ENCODE measurements at places on chromosomes 5 and 9.

- no peak for DNase-seq
Observed at GRCh38 chr5:6402939-6403338, 24.6 kb upstream of the MED10 start.

GRCh38 chr9:14466828-14467227, 152.9 kb upstream of the NFIB start:
- no peak for DNase-seq

- DNase-seq: no peak
Observed at GRCh38 chr5:171713152-171713551, 72.5 kb upstream of the SMIM23 start.

- no peak for DNase-seq
Observed at GRCh38 chr5:78927657-78928282, 57.3 kb downstream of the ARSB start.

- no peak for DNase-seq
Observed at GRCh38 chr9:75333624-75334023, 245.3 kb downstream of the OSTF1 start.

- no peak for DNase-seq
Observed at GRCh38 chr5:171984748-171985419, 21.6 kb downstream of the FBXW11 start.

DNA sequence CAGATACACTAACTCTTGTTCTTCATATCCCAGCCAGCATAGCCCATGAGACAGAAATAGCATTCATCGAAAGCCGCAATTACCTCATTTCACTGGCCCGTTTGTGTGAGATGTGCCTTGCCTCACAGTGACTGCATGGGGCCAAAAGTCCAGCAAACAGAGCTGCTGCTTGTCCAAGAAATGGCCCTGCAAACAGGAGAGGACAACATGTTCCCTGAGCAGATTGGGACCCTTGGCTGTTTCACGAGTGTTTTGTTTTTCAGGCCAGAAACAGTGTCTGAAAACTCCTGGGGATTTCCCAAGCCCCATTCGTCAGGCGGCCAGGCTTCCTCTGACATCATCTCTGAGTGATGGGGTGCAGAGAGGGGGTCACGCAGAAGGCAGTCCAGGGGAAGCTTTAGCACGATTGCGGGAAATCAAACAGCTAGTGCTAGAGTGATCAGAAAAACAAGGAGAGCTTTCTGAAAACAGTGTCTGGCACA, 503.6 kb upstream of the PAPPA start:
- DNase-seq: peak; percentile 33

- no peak for DNase-seq
Observed at GRCh38 chr5:1555011-1555807, 31.4 kb upstream of the LPCAT1 start.

- no peak for DNase-seq
Observed at GRCh38 chr5:85985167-85985566, 632.6 kb upstream of the COX7C start.

DNA sequence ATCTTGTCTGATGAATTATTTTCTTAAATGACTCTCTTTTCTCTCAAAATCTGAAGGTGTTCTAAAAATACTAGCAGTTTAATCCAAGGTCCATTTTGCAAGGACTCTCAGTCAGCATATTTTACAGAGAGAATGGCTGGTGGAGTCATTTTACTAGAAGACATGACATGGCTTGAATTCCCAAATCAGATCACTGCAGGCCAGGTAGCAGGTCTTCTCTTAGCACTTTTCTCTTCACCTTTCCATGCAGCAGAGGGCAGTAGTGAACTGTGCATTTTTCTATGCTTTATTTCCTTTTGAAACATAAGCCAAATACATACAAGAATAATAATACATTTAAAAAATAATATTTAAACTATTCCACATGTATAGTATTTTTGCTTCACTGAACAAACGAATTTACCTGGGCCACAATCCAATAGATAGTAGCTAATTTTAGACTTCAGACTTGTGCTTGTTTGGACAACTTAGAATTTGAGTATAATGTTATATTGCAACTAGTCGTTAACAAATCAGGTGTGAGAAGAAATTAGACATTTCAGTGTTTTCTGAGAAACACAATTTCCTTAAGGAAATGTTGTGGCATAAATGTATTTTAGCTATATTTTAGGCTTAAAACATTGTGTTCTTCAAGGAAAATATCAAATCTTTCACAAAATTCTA, 289.4 kb upstream of the DAB2 start:
- no peak for DNase-seq

DNA sequence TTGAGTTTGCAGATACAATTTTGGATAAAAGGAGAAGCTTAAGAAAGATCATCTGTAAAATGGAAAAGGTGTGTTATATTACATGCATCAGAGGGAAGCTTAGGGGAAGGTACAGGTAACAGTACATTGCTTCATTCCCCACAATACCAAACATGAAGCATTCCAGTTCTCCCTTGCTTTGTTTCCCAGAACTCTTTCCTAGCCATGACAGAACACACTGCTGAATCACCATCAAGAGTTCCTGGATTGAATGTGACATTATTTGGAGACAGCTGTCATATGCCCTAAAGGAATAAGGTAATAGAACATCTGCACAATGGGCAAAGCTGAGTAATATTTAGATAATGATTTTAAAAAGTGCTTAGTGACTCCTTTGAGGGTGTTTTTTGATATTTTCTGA, 303.5 kb upstream of the ST8SIA4 start:
- DNase-seq: no peak

- DNase-seq: no peak
Observed at GRCh38 chr9:33835625-33836260, 18.8 kb downstream of the UBE2R2 start.

GRCh38 chr9:114369216-114370130, 18.3 kb downstream of the AKNA start:
- no peak for DNase-seq

GRCh38 chr5:15966651-15967050, 212.9 kb downstream of the MARCHF11 start:
- DNase-seq: no peak

DNA sequence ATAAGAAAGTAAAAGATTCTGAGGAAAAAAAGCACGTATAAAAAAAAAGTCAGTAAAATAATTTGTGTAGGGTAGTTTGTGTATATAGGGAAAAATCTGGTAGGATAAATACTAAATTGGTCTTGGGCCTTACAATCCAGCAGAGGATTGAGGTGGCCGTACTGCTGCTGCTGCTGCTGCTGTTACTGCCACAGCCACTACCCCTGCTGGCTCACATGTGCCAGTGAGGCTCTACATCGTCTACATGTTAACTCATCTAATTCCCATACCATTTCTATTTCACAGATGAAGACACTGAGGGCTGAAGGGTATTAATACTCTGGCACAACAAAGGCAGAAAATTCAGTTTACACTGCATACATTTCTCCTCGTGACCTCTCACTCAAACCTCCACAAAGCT, 928.5 kb downstream of the TLE4 start:
- no peak for DNase-seq

DNA sequence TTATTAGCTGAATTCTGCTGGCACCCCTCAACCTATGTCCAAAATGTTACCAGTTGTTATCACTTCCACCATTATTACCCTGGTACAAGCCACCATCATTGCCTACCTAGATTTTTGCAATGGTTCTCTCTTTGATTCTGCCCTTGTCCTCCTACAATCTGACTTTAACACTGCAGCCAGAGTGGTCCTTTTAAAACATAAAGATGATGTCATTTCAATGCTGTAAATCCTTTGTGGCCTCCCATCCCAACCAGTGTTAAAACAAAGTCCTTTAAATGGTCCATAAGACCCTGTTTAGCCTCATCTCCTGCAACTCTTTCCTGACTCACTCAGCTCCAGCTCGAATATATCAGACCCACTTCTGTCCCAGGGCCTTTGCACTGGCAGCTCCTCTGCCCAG, 54.9 kb upstream of the FSTL4 start:
- no peak for DNase-seq

- no peak for DNase-seq
Observed at GRCh38 chr5:40559306-40559705, 120.4 kb upstream of the PTGER4 start.

- DNase-seq: no peak
Observed at GRCh38 chr5:157188270-157188669, 7.6 kb downstream of the ITK start.

DNA sequence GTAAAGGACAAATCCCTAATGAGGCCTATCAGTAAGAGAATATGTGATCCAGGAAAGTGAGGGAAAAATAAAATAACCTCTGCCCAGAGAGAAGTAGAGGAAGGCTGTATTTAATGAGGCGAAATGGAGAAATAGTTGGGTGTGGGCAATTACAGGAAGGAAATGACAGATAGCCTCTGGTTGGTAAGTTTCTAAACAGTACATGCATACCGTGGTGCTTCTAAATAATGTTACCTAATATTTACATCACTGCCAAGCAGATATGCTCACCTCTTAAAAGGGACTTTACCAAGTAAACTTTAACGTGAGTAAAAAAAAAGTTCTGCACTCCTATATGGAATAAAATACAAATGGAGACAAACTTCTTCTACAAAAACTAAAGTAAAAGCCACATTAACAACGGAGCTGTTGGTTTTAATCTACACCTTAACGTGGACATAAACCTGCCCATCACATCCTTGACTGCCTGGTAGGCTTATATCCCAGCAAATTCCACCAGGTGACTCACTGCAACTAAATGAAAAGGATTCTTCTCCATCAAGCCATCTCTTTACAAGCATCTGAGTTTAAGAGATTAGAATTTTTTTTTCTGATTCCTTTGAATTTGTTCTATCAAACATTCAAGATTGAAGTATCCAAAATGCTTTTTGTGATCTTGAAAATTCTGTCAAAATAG, 12.4 kb downstream of the NFIL3 start:
- DNase-seq: no peak

DNA sequence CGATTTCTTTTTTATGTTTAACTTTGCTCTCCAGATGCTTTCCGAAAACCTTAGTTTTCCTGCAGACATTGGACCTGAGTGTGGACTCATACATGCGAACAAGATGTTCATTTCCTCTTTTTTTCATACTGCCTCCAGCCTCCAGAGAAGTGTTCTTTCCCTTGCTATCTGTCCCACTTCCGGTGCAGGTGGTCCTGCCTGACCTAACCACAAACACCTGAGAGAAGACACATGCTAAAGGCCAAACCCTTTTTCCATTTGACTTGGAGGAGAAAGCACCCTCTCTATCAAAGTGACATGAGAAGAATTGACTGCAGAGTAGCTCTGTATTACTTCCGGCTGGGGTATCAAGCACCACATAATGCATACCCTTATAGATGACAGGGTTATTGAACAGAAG, 334.0 kb downstream of the ARHGEF28 start:
- no peak for DNase-seq

- DNase-seq: no peak
Observed at GRCh38 chr9:89592213-89592815, 12.5 kb upstream of the GADD45G start.

GRCh38 chr5:39570403-39571027, 145.7 kb upstream of the DAB2 start:
- DNase-seq: no peak

- DNase-seq: no peak
Observed at GRCh38 chr9:109248133-109248581, 72.7 kb downstream of the EPB41L4B start.

- no peak for DNase-seq
Observed at GRCh38 chr5:167392240-167392639, 899.2 kb upstream of the WWC1 start.

DNA sequence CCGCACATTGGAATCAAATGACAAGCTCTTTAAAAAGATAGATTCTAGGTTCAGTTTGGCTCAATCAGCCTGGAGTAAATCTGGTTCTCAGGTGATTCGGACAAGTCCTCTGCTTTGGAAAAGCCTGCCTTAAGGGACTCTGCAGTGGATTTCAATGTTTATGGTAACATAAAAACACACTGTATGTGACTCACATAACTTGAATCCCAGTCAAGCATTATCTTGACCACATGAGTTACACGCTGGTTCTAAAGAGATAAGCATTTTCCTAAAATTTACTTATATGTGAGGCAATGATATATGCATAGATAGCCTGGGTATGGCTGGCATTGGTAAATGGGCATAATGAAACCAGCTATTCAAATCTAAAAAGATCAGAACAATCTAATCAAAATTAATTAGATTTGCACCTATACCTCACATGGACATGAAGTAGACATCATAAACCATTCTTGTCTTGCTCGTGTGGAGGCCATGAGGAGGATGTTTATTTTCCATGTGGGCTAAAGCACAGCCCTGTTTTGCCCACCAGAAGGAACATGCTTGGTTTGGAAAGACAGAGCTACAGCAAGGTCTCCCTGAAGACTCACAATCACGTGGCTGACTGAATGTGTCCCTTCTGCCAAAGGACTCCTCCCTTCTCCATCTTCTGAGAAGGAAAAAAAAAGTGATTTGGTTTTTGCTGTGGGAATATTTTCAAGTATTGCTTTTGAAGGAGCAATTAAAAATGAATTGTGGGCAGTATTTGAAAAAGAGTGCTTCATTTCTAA, 351.7 kb downstream of the DIRAS2 start:
- DNase-seq: no peak

GRCh38 chr5:103847060-103847459, 284.5 kb upstream of the NUDT12 start:
- DNase-seq: no peak

DNA sequence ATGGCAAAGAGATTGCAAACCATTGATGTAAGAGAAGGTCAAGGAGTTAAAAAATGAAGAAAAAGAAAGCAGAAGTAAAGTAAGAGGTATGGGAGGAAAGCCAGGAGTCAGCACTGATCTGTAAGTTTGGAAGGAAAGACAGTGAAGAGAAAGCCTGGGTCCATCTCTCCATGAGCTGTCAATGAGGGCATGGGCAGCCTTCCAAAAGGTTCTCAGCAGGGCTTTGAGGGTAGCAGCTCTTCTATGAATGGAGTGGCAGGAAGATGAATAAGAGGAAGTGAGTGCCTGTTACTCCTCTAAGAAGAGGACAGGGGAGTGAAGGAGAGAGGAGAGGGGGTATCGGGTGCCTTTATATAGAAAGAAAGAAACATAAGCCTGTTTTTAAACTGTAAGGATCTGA, 97.1 kb downstream of the ADCY2 start:
- DNase-seq: no peak

DNA sequence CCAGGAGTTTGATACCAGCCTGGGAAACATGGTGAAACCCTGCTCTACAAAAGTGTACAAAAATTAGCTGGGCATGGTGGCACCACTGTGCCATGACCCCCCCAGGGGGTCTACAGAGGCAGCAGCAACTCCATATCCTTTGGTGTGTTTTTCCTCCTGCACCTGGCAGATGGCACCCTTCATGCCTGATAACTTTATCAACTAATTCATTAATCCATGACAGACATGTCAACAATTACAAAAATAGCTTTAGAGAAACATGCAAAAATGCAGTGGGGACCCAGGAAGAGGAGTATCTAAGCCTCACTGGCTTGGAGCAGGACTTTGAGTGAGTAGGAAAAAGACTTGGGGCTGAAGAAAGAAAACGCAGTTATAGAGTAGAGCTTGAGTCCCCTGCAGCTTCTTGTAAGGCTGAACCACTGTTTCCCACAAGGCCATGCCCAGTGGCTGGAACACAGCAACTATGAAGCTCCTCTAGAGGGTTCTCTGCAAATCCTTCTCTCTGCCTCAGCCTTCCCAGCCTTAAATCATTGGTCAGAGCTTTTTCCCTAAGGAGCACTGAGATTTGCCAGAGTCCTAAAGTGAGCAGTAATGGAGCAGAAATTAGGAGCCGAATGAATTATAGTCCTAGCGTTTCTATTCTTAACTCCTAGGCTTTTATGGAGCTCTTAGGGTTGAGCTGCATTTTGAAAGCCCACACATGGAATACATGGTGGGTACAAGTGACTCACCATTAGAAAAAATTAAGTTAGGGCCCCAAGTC, 25.5 kb upstream of the B4GALT1 start:
- DNase-seq: no peak

GRCh38 chr9:135146766-135147473, 59.5 kb downstream of the OLFM1 start:
- peak; percentile 22 for DNase-seq
